GM12878 (cell line): ENCODE measurements at places on chromosomes 5 and 9. TPM values are rescaled to one million over a fixed set of nuclear protein-coding genes. Genes with fewer than 3 reads are reported as not detected.
A peak's percentile ranks its signal among the peaks of the same experiment; 100 is the strongest.

The CCL27 gene
- polyA plus RNA-seq: not detected in 2 replicates

The RPS23 gene
- polyA plus RNA-seq: 2,376 and 2,489 TPM in 2 replicates

The INSL6 gene
- 0.42 and 0.84 TPM in 2 replicates for polyA plus RNA-seq

The MAP1B gene
- 0.79 and 0.81 TPM in 2 replicates for polyA plus RNA-seq

DNA sequence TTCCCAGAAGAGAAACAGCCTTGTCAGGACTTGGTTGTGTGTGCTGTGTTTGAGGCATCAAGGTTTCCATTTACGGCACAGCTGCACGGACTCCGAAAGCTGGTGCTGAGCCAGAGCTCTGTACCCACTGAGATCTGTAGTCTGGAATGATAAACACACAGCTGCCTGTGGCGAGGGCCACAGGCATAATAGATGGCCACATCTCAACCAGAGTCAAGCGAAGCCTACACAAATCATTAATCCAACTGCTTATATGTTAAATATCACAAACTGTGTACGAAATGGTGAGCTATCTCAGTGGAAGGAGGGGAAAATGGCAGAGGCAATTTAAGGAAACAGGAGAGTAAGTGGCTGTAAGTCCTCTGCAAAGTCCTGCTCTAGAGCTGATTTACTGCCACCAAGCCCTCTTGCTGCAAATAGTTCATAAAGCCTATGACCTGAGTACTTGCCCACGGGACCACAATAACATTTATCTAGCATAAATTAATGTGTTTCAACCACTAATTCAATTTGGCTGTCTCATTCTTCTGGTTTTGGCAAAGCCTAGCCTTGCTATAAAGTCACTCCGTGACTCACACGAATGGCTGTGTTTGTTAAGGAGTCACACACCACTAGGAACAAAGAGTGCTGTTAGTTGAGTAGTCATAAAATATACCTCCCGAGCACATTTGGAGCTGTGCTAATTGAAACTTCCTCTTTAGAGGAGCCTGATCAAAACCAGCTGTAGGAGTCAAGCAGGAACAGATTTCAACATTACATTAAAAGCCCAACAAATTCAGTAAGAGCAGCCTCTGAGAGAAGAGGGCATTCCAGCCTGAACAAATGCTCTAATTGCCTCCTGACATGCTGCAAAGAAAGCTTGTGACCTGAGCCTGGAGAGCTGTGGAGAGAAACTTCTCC is 738.6 kb upstream of the ZNF608 start:
- DNase-seq: no peak

- no peak for DNase-seq
Measured at GRCh38 chr9:16304301-16304700, 566.2 kb downstream of the BNC2 start.

DNA sequence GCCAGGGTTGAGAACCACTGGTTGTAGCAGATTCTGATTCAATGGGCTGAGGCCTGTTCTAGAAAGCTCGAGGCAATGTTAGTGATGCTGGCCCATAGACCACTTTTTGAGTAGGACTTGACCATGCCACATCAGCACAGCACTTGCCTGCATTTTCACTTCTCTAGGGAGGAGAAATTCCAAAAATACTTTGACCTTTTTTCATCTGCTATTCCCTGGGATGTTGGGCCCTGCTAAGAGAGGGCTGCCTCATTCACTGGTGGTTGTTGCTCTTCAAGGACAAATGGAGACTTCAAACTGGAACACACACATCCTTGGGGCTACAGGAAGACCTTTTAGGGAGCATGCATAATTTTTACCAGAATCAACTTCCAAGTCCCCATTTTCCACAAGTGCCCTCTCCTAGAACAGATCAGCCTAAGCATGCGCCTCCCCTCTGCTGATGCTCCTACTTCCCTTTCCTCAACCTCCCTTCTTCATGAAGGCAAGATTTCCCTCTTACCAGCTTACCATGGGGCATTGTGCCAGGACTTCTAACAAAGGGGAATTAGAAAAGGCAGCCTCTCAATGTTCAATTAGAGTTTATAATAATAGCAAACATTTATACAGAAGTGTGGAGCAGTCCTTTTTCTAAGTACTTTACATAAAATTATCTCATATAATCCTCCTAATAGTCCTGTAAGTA is 12.7 kb upstream of the TGFBI start:
- DNase-seq: no peak

- no peak for DNase-seq
Measured at GRCh38 chr9:119963258-119963797, 594.1 kb upstream of the BRINP1 start.

- peak; percentile 20 for DNase-seq
Measured at GRCh38 chr5:125961150-125961549, 462.1 kb upstream of the GRAMD2B start.

DNA sequence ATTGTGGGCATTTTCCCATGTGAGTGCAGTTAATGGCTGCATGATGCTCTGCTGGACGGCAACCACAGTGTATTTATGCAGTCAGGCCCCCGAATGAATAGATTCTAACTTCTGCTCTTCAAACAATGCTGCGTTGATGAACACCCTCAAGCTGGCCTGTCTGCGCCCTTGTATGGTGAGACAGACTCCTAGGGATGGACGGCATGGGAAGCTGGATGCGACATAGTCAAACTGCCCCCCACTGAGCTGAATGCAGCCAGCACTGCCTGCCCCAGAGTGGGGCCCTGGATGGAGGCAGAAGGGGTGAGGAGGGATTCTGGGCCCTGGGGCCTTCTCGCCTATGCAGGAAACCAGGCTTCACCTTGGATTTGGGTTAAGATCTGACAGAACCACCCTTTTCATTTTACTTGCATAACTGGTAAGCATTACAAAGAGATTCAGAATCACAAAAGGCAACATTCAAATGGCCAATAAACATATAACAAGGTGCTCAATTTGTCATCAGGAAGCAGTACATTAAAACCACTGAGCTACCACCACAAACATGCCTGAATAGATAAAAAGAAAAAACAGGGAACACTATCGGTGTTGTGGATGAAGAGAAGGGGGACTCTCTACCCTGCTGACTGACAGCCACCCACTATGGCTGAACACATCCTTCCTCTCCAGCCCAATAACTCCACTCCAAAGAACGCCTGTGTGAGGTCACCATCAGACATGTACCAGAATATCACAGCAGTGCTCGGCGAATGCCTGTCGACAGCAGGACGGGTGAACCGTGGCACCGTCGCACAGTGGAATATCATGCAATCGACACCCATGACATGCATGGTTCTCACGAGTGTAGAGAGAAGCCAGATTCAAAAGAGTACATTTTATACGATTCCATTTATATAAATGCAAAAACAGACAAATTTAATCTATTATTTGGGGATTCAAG is 79.1 kb downstream of the RAPGEF1 start:
- no peak for DNase-seq

DNA sequence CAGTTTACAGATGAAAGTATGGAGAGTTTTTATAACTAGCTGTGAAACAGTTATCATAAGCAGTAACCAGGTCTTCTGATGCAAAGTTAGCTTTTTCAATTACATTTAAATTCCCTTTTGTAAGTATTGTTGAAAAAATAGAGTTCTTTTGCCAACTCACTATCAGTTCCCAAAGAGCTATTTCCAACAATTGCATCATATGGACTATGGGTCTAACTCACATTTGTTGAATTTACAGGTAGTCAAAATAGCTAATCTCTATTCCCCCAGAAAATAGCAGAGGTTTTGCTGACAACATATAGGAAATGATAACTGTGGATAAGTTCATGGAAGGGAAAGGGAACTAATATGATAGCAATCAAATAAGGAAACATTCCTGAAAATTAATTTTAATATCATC is 1.4 kb downstream of the SPINK1 start:
- DNase-seq: no peak

DNA sequence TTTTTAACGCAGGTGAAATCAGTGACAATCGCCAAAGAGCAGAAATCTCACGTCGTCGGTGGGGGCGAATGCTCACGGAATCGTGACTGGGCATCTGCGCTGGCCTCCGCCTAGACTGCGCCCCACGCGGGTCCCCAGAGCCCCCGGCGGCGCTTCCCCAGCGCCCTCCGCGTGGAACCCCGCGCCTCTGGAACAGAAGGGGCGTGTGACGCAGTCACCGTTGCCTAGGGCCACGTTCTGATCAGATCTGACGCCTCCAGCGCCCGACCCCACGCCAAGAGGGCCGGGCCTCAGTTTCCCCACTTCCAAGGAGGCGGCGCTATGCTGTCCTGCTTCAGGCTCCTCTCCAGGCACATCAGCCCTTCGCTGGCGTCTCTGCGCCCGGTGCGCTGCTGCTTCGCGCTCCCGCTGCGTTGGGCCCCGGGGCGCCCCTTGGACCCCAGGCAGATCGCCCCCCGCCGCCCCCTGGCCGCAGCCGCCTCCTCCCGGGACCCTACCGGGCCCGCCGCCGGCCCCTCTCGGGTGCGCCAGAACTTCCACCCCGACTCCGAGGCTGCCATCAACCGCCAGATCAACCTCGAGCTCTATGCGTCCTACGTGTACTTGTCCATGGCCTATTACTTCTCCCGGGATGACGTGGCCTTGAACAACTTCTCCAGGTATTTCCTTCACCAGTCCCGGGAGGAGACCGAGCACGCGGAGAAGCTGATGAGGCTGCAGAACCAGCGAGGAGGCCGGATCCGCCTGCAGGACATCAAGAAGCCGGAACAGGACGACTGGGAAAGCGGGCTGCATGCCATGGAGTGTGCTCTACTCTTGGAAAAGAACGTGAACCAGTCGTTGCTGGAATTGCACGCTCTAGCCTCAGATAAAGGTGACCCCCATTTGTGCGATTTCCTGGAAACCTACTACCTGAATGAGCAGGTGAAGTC is at the start of gene FTMT:
FTMT (plus strand) TSS at position 240 of the 932 bp plus-strand sequence; CDS start at position 322, 82 bp downstream.
- no peak for DNase-seq

DNA sequence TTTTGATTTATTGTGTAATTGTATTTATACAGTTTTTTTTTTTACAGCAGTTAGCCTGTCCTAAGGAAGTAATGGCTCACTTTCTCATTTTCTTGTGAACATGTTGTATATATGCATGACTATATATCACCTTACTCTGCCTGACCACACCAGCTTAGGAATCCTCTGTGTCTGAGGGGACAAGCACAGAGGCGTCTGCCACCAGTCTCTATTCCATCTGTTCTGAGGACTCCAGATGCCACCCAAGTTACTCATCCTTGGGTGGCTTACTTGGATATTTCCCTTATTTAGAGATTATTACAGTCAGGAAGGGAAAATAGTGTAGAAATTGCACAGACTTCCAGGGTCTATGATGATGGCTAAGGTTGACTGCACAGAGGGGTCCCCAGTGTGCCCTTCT is 256.3 kb upstream of the C9orf72 start:
- DNase-seq: no peak

GRCh38 chr5:123047706-123048105 is 11.2 kb upstream of the PPIC start:
- DNase-seq: no peak

DNA sequence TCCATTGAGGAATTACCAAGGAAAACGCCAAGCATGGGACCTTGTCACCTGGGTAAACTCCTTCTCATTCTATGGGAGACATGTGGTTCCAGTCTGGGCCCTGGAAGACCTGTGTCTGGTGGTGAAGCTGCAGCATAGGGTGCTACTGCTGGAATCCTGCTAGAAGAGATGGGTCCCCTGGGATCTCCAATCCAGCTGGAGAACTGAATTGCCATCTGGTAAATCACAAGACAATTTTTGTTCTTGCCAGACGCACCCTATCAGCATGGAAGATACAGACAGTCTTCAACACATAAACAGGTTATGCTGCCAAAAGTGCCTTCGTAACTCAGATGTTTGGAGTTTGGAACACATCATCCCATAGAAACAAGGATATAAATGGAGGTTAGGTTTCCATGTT is 424.0 kb upstream of the BRINP1 start:
- DNase-seq: no peak
